Bronchus fibroblast of lung (primary cell): ENCODE measurements at places on chromosomes 3 and 15. TPM values are rescaled to one million over a fixed set of nuclear protein-coding genes. Genes with fewer than 3 reads are reported as not detected.

GRK7 gene
- total RNA-seq: not detected in 2 replicates

ZPLD1 gene
- not detected in 2 replicates for total RNA-seq

CCR9 gene
- total RNA-seq: not detected in 2 replicates

HTR3E gene
- total RNA-seq: not detected in 2 replicates

TAMM41 gene
- total RNA-seq: 11.3 and 12.3 TPM in 2 replicates

SECISBP2L gene
- total RNA-seq: 8.6 and 9.6 TPM in 2 replicates

GABRR3 gene
- total RNA-seq: not detected in 2 replicates

PLXND1 gene
- total RNA-seq: 41.5 and 56.7 TPM in 2 replicates

PCSK6 gene
- total RNA-seq: 0.17 TPM in 1 of 2 replicates, not detected in the other

PLA2G4B gene
- 0.45 and 1.5 TPM in 2 replicates for total RNA-seq

LRRC34 gene
- 4.6 and 7.1 TPM in 2 replicates for total RNA-seq

TEX55 gene
- not detected in 2 replicates for total RNA-seq

NANOGP8 gene
- not detected in 2 replicates for total RNA-seq

SLC27A2 gene
- total RNA-seq: under 0.01 and 0.50 TPM in 2 replicates

MCF2L2 gene
- 0.74 and 3.2 TPM in 2 replicates for total RNA-seq
